ENCODE measurements at places on chromosomes 7 and 10. TPM values are rescaled to one million over a fixed set of nuclear protein-coding genes. Genes with fewer than 3 reads are reported as not detected.

GRCh38 chr7:4681218-4681851 lies 760 bp upstream of the FOXK1 start:
- peaks cover 30% of the 10 kb centered on the region for H3K4me1 ChIP-seq
- peaks cover 6% of the 10 kb centered on the region for H3K36me3 ChIP-seq
- H3K27ac ChIP-seq = peak overlapping the region; percentile 67
- no peaks in the 10 kb centered on the region for H3K27me3 ChIP-seq
- no peak for DNase-seq

DNA sequence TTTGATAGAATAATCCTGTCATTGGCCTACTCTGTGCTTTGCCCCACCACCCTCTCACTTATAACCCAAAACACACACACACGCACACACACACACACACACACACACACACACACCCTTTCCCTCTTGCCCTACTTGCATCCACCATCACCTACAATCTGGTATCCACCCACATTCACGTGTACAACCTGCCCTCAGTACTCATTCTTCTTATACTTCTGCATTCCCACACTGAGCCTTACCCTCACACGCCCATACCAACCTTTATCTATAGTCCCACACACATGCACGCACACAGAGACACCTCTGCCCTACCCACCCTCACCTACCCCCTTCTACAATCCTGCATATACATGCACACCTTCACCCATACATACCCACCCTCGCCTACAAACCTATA lies 10.8 kb upstream of the SRI start:
- no peak overlapping the region for H3K27ac ChIP-seq
- no peaks in the 10 kb centered on the region for H3K36me3 ChIP-seq
- H3K4me3 ChIP-seq = no peak overlapping the region
- no peaks in the 10 kb centered on the region for H3K4me1 ChIP-seq

DNA sequence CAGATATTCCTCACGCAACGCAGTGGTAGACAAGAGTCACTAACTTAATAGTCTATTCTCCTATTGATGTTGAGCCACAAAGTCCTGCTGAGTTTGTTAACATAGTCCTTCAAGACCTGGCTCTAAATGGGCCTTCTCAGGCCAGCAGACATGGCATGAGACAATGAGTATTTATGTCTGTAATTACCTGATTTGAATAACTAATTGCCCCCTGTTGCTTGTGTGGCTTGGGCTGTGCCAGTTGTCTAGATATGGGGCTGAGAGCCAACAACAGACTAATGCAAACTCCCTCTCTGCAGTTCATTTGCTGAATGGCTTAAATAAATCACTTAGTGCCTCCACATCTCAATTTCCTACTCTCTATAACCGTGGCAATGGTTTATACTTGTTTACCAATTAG lies 65.5 kb upstream of the VWC2 start:
- no peak overlapping the region for H3K4me3 ChIP-seq
- no peaks in the 10 kb centered on the region for H3K4me1 ChIP-seq

DNA sequence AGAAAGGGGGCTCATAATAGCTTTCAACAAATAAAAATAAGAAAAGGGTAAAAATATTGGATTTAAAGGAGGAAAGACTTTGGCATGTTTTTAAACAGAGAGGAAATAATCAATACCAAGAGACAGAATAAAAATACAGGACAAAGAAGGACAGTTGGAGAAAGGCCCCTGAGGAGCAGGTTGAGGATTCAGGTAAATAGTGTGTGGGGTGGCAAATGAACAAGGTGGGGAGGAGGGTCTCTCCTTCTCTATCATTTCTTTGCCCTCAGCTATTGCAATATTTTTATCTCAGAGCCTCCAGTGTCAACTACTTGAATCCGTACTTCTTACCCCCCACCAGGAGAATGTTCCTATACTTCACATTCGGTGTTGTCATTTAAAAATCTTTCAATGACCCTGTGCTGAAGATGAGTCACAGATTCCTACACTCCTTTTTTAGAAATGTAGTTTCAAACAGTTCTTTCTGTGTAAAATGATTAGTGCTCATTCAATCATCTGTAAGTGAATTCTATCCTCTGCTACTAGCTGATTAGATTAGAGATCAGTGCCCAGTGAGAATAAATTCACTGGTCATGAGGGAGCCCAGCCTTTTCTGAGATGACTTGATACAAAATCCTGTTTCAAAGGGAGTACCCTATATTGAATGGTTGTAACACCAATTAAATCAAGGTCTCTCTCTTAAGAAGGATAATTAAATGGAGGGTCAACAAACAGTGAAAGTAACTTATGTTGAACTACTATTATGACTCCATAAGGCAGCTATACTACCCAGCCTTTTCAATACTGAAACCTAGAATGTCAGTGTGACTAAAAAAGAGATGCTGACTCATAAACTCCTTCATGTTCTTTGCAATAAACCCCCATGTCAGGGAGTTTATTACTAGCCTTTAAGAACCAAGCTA lies 50.4 kb upstream of the WNT16 start:
- no peaks in the 10 kb centered on the region for H3K36me3 ChIP-seq
- no peaks in the 10 kb centered on the region for H3K27me3 ChIP-seq
- DNase-seq = no peak
- no peak overlapping the region for H3K27ac ChIP-seq
- no peak overlapping the region for H3K4me3 ChIP-seq

- no peak for DNase-seq
- H3K4me1 ChIP-seq = peaks cover 13% of the 10 kb centered on the region
- H3K36me3 ChIP-seq = peaks cover 43% of the 10 kb centered on the region
Measured at GRCh38 chr10:122234416-122234815, 36.7 kb upstream of the BTBD16 start.

DNA sequence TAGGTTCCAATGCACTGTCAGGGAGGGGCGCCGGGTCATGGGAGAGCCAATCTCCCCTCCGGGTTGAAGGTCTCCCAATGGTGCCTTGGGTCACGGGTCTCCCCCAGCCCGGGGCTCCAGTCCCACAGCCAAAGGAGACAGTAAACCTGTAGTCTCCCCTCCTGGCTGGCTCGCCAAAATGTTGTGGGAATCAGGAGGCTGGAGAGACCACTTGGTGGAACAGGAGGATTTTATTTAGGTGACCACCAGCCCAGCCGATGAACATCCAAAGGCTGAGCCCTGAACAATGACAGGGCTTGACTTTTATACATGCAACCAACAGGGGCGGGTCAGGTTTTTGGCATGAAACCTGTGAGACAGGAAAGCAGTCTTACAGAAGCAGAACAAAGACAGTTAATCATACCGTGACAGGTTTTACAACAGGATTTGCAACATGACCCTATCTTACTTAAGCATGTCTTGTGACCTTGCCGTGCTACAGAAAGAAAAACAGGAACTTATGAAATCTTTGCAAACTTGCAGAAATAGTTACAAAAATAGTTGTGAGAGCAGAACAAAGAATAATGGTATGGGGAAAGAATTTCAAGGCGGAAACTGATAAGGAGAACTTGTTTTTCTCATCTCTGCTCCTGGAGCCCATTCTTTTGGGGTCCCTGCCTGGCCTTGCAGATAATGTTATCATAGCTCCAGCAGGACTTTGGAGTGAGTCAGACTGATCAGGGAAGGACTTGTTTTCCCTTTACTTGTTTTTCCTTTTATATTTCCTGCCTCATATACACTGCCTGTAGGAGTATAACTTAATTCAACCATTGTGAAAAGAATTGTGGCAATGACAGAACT lies 7.1 kb downstream of the ERV3-1 start:
- DNase-seq = no peak
- H3K4me3 ChIP-seq = no peak overlapping the region
- peaks cover 4% of the 10 kb centered on the region for H3K36me3 ChIP-seq
- H3K27me3 ChIP-seq = no peaks in the 10 kb centered on the region

Gene MORN4
- 27.8 TPM for total RNA-seq

Gene ARMC3
- 7.0 TPM for total RNA-seq

Gene RADIL
- 4.8 TPM for total RNA-seq

Gene TAS2R4
- 4.5 TPM for total RNA-seq

Gene PRPS1L1
- not detected for total RNA-seq

Gene AS3MT
- 7.8 TPM for total RNA-seq
